ENCODE measurements at places on chromosomes 4 and X.

DNA sequence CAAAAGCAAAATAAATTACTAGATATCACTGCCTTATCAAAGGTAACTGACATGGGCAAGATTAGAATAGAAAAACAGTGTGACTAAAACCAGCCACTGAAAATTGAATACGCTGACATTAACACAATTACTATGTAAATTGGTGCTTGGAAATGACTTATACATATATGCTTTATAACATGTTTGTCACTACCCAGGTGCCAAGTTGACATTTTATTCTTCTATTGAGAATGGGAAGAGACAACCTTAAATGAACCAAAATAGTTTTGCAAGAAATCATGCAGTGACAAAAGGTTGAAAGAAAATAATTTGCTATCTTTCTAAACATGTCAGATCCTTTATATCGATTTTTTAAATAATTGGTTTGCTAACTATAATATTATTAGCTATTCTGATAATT, 510.1 kb downstream of the GALNTL6 start:
- no peak for DNase-seq

DNA sequence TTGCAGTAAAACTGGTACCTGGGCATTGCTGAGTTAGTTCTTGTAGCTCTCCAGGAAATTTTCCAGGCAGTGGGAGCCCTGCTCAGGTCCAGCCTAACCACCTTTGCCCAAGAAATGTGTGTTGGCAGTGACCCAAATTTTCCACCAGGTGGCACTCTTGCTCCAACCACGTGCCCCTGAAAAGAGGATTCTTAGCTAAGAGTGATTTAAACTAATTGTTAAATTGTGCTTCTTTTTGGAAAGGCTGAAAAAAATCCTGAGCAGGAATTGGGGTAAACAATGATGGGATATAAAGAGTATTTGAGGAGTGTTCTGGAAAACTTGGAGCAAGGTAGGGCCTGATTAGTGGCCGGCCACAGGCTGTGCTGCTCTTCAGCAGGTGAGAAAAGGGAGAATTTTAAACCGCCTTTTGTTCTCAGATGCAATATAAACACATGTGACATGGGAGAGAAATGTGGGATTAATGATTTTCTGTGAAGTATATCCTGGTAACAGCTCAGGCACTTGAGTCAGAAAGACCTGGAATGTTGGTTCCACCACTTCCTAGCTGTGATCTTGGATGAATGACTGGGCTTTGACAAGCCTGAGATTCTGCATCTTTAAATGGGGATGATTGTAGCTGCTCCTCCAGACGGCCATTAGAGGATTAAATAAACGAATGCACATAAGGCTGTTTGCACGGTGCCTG, 219.6 kb downstream of the PTTG2 start:
- peak; percentile 77 for DNase-seq

DNA sequence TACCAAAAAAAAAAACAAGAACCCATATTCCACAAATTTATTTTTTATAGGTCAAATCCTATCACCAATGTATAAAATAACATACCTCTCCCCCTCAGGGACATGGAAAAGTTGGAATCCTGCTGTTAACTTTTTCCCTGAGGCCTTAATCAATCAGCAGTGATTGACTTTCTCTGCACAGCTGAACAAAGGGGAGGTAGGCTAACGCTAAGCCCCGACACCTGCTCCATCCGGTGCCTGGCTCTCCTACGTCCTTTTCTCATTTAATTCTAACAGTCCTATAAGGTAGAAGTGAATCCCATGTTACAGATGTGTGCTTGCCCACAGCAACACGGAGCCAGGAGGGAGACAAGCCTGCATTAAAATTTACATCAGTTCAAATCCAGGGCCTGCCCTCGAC, 2.8 kb downstream of the CENPU start:
- DNase-seq = no peak

GRCh38 chr4:154164931-154165839, 326.4 kb downstream of the DCHS2 start:
- peak; percentile 95 for DNase-seq

DNA sequence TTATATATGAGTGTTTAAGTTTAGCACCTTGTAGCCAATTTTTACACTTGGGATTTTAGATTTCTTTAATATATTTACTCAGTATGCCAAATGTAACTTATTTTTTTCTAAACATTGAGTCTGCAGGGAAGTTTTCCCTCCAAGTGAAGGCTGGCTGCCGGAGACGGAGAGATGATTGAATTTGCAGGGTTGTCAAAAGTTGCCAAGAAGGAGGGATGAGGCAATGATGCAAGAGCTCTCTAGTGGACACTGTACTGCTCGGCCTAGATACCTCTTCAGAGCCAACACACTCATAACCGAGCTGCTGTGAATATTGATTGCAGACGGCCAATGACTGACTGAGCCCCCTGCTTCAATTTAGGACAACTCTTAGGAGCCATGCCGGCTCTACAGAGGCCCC, 318.6 kb upstream of the CASK start:
- DNase-seq = no peak

DNA sequence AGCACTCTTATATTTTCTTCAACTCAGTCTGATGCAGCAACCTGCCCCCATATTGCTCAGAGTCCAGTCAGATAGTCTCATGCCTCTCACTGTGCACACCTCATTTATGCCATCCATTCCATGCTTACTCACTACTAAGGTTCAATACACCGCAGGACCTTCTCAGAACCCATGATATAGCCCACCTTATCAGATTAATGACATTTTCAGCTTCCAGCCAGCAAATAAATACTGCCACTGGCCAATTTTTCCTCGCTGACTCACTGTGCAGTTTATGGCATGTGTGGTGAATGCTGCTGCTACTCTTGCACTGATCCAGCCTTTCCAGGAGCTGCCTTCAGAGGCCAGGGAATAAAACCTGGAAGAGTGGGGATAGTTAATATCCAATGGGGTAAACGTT, 380.6 kb upstream of the SPOCK3 start:
- peak; percentile 44 for DNase-seq

DNA sequence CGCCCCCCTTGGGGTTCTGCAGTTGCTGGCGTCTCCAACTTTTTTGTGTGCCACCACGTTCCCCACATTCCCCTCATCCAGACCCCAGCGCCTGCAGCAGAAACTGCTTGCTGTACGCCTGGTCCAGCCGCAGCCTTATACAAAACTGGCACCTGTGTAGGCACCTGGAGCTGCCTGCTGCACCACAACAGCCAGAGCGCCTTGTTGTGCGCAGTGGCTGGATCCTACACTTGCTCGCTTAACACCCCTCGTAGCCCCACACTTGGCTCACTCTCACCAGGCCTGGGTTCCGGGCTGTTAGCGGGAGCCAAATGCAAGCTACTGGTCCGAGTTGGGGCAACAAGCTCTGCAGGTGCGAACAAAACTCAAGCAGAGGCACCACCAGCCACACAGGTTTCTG, 136.8 kb downstream of the TECRL start:
- peak; percentile 0 for DNase-seq

DNA sequence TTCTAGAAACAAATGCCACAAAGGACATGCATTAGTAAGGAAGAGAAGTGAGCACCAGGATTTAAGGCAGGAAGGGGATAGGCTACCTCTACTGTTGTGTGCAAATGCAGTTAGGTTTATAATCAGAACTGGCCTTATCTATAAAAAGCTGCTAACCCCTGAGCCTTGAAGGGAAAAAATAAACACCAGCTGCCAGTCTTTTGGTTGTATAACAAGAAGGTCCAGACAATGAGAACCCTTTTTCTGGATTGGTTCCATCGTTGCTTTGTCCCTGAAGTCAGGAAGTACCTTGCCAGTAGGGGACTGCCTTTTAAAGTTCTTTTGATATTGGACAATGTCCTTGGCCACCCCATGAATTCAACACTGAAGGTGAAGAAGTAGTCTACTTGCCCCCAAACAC, 126.7 kb upstream of the OTUD4 start:
- DNase-seq = no peak

DNA sequence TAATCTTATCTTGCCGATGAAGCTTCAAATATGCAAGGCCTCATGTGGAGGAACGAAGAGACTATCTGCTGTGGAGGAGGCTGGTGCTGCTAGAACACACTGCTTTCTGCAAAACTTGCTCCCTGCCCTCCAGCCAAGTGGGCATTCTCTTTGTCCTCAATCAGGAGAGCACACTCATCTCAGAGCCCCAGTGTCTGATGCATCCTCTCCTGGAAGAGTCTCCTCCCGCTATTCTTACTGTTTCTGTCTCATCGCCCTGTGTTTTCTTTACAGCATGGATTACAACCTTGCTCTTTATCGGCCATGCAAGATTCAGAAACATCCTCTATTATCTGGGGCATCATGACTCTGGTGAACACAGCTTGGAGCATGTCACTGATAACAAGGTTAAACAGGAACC, 68.2 kb upstream of the MTNR1A start:
- no peak for DNase-seq

DNA sequence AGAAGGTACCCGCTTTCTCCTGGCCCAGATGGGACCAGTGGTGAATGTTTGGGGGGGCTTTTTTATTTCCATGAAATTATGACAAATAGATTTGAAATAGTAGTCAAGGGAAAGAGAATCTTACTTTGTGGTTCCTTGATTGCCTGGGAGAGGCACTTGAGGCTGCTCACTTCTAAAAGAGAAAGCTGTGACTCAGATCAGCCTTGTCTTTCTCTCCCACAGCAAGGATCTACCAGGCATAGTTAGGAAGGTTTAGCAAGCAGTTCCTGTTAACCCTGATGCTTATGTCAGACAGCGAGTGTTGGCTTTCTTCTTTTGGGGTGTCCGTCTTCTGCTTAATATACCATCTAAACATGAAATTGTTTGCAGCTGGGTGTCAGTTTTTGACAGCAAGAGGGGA, 114.5 kb downstream of the TSPAN7 start:
- no peak for DNase-seq

DNA sequence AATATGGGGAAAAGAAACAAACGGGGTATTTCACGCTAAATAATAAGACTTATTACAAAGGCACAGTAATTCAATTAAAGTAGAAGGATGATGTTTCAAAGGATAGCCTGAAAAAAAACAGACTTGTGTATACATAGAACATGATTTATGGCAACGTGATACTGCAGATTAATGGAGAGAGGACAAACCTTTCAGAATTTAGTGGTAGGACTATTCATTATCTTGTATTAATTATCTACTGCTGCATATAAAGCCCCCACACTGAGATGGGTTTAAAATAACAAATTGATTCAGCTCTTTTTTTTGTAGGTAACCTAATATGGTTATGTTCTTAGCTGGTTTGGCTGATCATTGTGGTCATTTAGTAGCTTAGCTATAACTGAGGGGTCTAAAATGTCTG, 1269.0 kb downstream of the FSTL5 start:
- peak; percentile 3 for DNase-seq

DNA sequence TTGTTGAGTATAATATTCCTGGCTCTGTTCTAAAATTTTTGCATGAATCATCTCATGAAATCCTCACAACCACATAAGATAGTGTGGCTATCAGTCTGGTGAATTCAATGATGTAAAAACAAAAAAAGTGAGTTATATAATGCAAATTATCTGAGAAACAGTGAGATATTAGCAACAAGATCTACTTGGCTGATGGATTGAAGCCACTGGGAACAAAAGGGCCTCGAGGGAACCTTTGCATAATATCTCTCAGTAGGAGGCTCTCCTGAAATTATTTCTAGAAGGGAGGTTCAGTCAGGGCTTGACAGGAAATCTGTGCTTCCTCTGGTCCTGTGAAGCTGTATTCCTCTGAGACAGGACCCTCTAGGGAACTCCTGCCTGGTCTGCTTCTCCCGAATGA, 30.1 kb upstream of the NUP54 start:
- DNase-seq = no peak

DNA sequence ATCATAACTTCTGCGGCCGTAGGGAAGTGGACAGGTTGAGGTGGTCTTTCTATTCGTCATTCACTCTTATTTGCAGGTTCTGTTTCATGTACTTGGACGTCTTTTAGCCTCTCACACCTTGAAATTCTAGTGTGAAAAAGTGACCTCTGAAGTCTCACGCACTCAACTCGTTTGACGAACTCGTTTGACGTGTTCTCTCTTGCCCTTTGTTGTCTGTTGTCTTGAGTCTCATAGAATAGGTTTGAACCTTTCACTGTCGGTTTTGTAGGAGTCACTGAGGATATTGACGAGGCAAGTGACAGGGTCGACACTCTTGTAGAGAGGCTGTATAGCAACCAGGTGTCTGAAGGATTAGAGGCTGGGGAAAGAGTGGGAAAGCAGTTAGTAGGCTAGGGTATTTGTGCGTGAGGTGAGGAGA, 1.1 kb upstream of the PGRMC2 start:
- peak; percentile 53 for DNase-seq

DNA sequence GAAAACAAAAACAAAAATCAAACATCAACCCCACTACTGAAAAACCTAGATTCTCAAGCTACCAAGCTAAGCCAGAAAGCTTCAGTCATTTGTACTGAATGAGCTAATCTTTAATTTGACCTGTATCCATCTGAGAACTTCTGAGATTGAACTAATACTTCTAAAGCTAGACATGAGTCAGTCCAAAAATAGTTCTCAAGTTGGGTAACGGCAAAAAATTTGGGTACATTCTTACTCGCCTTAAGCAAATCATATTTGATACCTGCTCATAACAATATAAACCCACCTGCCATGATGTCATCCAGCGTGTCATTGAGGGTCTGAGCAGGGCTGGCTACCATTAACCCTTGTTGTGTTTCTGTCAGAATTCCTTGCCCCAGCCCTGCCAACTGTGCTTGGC, 69.7 kb upstream of the COX18 start:
- DNase-seq = no peak

GRCh38 chr4:6287017-6287788, 17.6 kb downstream of the WFS1 start:
- DNase-seq = no peak

GRCh38 chr4:121233982-121234381, 69.9 kb upstream of the TNIP3 start:
- DNase-seq = no peak

GRCh38 chr4:39542611-39543012, 15.4 kb upstream of the UGDH start:
- DNase-seq = no peak

- DNase-seq = no peak
Measured at GRCh38 chr4:184664445-184665210, 15.1 kb downstream of the PRIMPOL start.

GRCh38 chrX:137227151-137227550, 193.4 kb upstream of the GPR101 start:
- DNase-seq = no peak

GRCh38 chr4:60619531-60620305, 580.4 kb upstream of the ADGRL3 start:
- peak; percentile 12 for DNase-seq

- DNase-seq = peak; percentile 12
Measured at GRCh38 chrX:37802028-37802427, 22.2 kb downstream of the CYBB start.

DNA sequence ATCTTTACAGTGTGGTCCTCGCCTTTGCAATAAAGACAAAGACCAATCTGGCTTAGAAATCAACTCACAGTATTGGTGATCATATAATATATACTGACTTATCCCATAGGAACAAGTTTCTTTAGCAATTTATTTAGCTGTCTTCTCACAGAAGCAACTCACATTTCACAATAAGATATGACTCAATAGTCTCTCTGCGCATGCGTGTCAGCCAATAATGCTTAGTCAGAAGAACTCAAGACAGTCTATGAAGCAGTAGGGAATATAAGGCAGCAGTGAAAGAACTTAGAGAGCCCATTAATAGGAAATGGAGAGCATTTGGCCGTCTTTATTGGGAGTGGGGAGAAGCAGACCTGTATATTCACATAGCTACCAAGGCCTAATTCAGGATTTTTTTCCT, 216.7 kb downstream of the IL13RA2 start:
- DNase-seq = peak; percentile 15
